ENCODE measurements at places on chromosomes 6 and 20. TPM values are rescaled to one million over a fixed set of nuclear protein-coding genes. Genes with fewer than 3 reads are reported as not detected.
A peak's percentile ranks its signal among the peaks of the same experiment; 100 is the strongest.

- no peak for DNase-seq
Measured at GRCh38 chr6:82260997-82261732, 13.6 kb upstream of the IBTK start.

- no peak for DNase-seq
Measured at GRCh38 chr6:13526727-13527670, 39.6 kb upstream of the GFOD1 start.

- DNase-seq: peak; percentile 28
Measured at GRCh38 chr6:38997128-38997761, 51.3 kb upstream of the GLP1R start.

- DNase-seq: no peak
Measured at GRCh38 chr6:148677594-148678476, 69.0 kb upstream of the UST start.

DNA sequence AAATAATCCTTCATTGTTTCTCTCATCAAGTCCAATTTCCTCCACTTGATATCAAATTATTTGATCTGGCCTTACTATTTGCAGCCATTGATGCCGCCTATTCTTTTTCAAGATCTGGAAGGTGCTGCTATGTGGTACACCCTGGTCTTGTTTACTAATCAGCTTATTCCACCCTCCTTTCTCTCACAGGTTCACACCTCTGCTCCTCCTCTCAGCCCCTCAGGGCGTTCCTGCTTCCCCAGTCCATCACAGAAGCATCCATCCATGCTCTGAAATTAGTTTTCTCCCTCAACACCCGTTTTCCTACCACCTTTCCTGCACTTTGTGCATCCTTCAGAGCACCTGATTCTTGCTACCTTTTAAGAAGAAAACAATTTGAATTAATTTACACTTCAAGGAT is 183.6 kb downstream of the EPHA7 start:
- no peak for DNase-seq

DNA sequence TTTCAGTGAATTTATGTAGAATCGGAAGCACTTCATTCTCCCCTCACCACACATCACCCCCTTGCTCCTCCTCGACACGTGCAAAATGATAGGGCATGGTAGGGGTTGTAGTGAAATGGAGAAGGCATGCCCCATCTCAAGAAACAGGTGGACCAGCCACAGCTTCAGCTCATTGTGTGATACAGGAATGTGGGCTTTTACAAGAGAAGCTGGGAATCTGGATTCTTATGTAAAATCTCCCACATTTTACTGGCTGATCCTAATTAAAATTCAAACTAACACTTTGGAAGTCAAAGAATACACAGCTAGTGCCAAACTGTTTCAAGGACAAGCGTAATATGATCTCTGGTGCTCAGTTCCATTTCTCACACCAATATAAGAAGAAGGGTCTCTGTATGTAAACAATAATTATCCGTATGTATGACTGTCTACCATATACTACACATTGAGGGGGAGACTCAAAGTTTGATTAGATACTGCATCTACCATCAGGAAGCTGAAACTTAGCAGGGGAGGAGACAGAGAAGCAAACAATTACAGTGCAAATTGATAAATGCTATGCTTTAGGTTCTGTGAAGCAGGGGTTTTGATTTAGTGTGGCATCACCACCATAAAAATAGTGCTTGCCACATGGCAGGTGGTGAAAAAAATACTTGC is 24.3 kb upstream of the KIAA0408 start:
- no peak for DNase-seq

- no peak for DNase-seq
Measured at GRCh38 chr6:117607511-117607910, 5.2 kb upstream of the GOPC start.

The MAFB gene
- 32.5 TPM for total RNA-seq

The PGC gene
- not detected for total RNA-seq
